Substantia nigra (tissue), 51 donors: ENCODE measurements at places on chromosomes 5 and 9.

DNA sequence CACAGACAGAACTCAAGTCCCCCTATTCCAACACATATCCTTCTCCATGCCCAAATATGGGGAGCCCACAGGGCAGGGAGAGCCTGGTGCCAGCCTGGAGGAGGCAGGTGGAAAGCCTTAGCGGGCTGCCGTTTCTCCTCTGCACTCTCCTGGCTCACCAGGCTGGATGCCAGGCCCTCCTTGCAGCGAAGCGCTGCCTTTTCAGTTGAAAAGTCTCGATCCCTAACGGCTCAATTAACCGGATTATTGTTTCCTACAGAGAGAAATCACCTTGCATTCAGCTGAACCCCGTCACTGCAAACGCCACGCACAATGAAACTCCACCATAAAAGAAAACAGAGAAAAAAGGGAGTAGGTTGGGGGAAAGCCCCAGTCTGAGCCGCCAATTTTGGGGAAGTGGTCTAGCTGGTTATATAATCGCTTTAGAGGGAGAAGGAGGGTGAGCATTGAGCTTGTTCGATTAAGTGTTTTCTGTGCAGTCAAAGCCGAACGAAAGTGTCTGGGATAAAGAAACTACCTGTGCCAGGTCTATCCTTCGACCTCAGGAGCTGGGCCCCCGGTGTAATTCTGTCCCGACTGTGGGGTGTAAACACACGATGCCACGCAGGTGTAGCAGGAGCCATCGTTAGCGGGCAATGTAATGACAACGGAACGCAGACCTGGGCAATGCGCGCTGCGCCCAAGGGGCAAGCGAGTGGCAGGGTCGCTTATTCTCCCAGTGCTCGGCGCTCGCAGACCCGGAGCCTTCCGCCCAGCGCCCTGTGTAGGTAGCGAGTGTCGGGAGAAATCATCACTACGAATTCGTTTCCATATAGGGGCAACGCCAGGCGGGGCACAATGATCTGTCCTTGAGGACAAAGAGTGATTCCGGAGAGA lies 3.8 kb downstream of the BARHL1 start:
- no peak for DNase-seq

DNA sequence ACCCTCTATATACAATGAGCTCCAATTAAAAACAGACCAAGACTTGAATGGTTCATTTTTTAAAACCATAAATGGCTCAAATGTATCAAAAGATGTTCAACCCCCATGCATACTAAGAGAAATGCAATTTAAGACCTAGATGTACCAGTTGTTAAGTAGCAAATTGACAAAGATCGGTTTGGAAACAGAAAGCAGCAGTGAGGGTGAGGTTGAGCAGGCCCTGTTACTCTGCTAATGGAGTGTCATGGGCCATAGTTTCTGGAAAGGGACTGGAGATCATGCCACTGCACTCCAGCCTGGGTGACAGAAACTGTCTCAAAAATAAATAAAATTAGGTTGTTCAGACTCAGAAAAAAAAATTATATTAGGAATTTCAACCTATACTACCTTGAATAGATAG lies 55.0 kb downstream of the FNBP1 start:
- DNase-seq, result no peak

DNA sequence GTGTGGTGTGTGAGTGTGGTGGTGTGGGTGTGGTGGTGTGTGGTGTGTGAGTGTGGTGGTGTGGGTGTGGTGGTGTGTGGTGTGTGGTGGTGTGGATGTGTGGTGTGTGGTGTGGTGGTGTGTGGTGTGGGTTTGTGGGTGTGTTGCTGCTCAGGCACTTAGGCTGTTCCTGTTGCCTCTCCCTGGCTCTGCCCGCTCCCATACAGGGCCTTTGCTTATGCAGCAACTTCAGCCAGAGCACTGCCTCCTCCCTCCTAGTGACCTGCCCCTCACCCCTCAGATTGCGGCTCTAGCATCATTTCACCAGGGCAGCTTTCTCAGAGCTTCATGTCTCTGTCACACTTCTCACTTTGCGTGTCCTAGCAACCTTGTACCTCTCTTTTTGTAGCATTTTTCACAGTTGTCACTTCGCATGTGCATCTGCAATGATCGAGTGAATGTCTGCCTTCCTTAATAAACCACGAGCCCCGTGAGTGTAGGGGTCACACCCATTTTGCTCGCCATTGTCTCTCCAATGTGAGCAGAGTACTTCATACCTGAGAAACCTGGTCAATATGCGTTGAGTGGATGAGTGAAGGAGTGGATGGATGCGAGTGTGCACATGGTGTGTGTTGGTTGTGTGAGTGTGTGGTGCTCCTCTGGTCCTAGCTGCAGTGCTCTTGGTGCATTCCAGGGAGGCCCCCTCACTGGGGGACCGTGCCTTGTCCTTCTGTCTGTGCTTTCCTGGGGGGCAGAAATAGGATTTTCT lies 167.9 kb upstream of the PANK3 start:
- DNase-seq, result no peak

- DNase-seq, result no peak
These were observed 11.6 kb downstream of the NAIP start for GRCh38 chr5:71013575-71013974.

DNA sequence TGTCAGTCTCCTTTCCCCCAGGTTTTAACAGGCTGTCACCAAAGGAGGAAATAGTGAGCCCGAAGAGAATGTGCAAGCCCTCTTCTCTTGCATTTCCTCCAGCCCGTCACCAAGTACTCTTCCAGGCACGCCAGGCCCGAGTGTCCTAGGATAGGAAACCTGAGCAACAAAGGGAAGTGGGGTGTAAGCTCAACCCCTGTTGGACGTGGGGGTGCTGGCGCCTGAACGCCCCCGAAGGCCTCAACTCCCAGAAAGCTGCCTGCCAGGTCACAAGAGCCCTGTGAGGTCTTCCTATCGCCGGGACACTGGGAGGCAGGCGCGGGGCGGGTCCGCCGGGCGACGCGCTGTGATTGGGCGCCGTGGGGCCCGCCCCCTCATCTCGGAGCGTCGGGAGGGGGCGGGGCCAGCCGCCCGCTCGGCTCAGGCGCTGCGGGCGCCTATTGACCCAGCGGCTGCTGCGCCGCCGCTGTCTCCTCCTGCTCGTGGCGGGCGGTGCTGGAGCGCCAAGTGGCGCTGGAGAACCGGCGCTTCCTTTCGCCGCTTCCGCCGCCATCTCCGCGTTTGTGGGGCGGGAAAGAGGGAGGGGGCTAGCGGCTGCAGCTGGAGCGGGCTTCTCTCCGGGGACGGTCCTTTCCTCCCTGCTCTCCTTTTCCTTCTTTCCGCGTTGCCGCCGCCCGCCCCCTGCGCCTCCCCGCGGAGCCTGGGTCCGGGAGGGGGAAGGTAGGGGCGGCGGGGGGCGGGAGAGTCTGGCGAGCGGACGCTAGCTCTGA lies 572 bp upstream of the MAN2A1 start:
- peak; percentile 87 for DNase-seq

- DNase-seq, result no peak
These were observed 412.9 kb downstream of the CHSY3 start for GRCh38 chr5:130316971-130317680.

DNA sequence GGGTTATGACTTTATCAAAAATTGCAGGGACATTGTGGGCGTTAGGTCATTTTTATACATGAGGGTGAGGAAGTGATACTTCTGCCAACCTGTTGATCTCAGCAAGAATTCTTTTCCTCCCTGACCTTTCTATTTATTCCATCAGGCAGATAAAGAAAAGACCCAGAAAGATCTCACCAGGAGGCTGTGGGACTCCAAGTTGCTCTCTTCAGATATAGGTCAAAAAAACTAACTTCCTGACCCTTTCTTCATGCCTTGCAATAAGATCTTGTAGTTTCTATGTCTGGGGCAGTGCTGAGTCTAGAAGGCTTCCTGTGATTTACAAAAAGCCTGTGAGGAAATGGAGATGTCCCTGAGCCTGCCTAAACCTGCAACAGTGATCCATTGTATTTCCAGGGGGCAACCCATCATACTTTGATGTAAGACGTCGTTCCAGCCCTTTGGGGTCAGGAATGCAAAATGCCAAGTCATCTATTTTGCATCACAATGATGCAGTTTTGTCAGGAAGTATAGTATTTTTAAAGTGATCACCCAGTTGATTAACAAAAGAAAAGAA lies 22.0 kb upstream of the PIK3R1 start:
- no peak for DNase-seq

GRCh38 chr9:113210815-113211214 lies 10.3 kb downstream of the FKBP15 start:
- no peak for DNase-seq

DNA sequence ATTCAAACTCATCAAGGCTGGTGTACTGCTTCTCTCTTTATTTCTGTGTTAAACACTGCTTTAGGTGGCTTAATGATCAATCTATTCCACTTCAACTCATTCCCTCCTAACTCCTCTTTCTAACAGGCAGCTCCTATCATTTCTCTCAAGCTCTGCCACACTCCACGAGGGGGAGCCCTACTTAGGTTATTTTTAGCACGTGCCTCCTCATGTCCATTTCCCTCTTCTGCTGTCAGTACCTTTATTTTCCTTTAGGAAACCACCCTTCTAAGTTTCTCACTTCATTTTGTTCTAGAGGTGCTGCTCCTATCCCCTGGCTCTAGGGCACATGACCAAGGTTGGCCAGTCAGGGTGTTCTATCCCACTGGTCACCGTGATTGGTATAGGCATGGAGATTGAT lies 6.7 kb upstream of the BRINP1 start:
- DNase-seq, result no peak

DNA sequence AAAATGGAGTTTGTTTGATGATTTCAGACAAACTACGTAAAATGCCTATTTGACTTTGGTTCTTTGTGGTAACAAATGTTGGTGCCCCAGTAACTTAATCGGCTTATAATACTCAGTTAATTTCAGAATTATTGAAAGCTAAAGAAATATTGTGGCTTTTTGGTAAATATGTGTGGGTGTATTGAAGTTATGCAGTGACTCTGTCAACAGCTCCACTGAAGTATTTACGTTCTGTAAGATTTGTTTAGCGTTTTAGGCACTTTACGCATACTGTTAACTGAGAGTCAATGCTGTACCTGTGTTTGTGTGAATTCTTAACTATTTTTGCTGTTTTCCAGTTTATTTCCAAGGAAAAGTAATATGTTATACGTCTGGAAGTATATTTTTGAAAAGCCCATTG lies 2.2 kb downstream of the RAD23B start:
- no peak for DNase-seq

DNA sequence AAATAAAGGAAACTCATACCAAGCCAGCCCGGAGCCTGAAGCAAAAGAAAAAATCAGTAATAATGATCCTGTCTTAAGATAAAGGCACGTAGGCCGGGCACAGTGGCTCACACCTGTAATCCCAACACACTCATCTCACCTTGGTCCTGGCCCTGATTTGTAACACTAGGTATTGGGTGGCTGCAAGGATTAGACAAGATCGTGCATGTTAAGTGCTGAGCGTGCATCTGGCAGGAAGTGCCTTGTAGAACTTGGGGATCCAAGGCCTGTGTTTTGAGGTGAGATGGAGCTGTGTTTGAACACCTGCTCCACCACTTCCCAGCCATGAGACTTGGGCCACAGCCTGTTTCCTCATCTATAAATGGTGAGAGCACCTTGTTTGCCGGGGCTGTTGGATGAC lies 41.5 kb downstream of the SPRY4 start:
- DNase-seq, result no peak

GRCh38 chr9:122464633-122465567 lies 12.8 kb downstream of the OR1J1 start:
- DNase-seq, result peak; percentile 42
